ENCODE measurements at places on chromosomes 16 and 17.
A peak's percentile ranks its signal among the peaks of the same experiment; 100 is the strongest.

- no peak for DNase-seq
Observed at GRCh38 chr16:29192329-29193247, 207.7 kb downstream of the LAT start.

GRCh38 chr16:71669926-71670536, 44.0 kb downstream of the MARVELD3 start:
- DNase-seq, result no peak

- DNase-seq, result peak; percentile 76
Observed at GRCh38 chr17:78313735-78314648, 45.9 kb downstream of the SOCS3 start.

- DNase-seq, result no peak
Observed at GRCh38 chr17:82923366-82924113, 83.7 kb upstream of the ZNF750 start.

DNA sequence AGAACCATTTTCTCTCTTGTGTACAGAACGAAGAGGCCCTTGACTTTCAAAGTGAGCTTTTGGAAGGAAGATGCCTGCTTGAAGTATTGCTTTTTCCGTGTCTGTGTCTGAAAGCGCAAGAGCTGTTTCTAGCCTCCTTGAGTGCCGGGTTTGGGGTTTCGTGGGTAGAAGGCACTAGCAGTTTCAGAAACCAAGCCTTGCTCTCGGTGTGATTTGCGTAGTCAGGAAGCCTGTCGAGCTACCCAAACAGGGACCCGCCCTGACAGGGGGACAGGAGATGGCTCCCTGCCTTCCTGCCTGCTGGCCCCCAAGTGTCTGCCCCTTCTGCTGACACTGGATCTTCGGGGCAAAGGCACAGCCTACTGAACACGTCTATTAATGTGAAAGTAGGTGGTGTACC, 322.0 kb downstream of the MAF start:
- DNase-seq, result no peak

DNA sequence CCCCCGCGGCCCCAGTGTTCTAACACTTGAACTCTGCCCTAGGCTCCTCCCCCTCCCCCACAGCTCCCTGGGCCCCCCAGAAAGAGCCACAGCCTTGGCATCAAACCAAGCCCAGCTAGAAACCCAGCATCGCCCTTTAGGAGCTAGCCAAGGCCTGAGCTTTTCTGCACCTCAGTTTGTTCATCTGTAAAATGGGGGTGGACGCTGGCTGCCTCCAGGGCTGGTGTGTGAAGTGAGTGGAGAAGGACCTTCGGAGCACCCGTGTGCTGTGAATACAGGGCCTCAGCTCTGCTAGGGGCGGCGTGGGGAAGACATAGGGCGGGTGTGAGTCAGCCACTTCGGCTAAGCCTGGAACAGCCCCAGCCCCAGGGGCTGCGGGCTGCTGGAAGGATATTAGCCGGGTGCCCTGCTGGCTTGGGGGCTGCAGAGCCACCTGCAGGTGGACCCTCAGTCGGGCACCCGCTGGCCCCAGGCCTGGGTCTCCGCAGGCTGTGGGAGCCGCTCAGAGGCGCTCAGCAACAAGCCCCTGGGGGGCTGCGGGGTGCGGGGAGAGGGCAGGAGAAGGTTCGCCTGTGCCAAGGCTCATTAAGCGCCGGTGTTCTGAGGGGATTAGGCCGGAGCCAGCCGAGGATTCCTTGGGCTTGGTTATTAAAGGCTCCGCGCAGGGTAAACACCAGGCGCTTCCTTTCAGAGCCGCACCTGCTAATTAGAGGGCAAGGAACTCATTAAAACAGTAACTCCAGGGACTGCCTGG, 217.0 kb upstream of the CIBAR2 start:
- DNase-seq, result peak; percentile 73

GRCh38 chr17:36786867-36787266, 150.4 kb upstream of the LHX1 start:
- DNase-seq, result no peak

GRCh38 chr16:4802659-4803287, 340 bp upstream of the ROGDI start:
- DNase-seq, result peak; percentile 92

DNA sequence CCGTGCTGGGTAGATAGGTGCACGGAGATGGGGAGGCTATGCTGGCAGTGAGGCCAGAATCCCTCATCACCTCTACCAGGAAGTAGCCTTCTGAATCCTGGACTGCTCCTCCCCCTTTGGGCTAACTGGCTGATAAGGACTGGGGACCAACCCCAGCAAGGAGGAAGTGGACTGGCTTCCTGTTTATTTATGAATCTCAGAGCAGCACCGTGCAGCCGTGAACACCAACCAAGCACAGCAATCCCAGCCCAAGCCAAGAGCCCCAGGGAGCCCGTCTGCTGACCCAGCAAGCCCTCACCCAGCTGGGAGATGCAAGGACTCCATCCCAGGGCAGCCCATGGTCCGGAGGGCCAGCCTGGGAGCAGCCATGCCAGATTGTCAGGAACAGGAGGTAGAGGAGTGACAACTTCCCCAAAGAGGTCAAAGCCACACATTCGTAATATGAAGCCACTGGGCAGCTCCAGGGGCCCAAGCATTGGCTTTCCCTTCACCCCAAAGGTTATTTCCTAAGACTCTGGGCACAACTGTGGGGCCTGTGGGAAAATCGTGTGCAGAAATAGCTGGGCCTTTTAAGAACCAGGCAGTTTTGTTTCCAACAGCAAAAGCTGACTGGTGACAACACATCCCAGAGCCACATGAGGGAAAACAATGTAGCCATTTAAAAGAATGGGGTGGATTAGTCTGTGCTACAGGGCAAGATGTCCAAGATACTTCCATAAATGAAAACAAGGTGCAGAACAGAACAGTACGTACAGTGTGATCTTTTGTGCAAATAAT, 23.9 kb downstream of the PHB1 start:
- no peak for DNase-seq

DNA sequence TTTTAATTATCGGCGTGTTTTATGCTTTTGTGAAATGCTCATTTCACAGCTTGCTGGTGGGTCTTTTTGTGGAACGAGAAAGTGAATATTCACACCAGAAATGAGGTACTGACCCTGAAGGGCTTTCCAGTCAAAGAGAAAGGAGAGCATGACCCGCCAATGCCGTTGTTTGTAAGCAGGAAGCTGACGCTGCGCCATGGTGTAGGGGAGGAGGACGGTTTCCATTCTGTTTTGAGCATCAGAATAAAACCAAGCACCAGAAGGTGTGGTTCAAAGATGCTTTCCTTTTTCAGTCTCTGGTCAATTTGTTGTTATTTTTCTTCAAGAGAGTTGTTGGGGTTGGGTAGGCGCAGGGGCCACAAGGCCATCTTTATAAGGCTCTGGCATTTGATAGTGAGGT, 669.3 kb downstream of the WWOX start:
- DNase-seq, result no peak

- DNase-seq, result no peak
Observed at GRCh38 chr17:82219753-82220709, 7.4 kb upstream of the CCDC57 start.

- no peak for DNase-seq
Observed at GRCh38 chr16:79613009-79613408, 12.5 kb upstream of the MAF start.

DNA sequence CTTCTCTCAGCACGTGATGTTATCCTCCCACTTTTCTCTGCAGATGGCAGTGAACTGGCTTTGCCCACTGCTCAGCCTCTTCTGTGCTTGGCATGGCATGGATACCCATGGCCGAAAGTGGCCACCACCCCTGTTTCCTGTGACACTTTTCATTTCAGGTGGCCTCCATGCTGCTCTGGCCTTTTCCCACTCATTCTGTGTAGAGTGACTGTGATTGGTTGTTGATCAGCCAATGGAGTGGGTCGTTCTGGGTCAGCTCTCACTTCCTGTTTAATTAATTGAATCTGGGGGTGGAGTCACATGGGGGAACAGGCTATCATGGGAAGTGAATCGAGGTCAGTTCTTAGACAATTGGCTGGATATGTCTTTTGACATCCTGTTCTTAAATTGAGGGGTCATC, 350.1 kb upstream of the EEF2KMT start:
- DNase-seq, result no peak

DNA sequence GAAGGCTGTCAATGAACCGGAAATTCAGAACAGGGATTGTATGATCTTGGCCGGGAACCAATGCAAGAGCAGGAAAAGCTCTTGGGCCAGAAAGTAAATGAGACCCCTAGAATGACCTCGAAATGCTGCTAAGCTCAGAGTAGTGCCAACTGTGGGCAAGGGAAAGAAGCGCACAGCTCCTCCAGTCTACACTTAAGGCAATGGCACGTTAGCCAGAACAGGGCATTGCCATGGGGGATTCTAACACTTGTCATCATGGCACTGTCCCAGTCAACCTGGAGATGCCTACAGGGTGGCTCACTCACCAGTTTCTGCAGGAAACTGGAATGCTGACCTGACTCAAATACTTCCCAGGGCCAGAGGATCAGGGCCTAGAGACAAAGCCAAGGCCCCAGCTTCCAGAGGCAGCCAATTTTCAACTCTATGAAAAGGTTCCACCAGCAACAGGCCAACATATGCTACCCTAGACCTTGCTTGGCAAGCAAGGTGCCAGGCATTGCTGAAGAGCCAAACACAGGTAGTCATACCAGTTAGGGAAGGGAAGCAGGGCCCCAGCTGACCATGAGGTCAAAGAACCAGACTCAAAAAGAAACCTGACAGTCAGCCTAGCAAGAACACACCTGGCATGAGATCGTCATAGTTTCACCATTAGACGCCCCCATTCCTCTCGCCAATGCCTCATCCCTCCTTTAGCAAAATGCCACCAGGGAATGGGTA, 34.9 kb downstream of the ARHGAP17 start:
- no peak for DNase-seq

- no peak for DNase-seq
Observed at GRCh38 chr16:31107465-31107867, 720 bp upstream of the BCKDK start.

- DNase-seq, result no peak
Observed at GRCh38 chr17:6555331-6556120, 829 bp downstream of the PITPNM3 start.

- no peak for DNase-seq
Observed at GRCh38 chr16:66425651-66426050, 1.4 kb upstream of the BEAN1 start.

GRCh38 chr17:75242461-75243042, 18.9 kb downstream of the GGA3 start:
- no peak for DNase-seq

DNA sequence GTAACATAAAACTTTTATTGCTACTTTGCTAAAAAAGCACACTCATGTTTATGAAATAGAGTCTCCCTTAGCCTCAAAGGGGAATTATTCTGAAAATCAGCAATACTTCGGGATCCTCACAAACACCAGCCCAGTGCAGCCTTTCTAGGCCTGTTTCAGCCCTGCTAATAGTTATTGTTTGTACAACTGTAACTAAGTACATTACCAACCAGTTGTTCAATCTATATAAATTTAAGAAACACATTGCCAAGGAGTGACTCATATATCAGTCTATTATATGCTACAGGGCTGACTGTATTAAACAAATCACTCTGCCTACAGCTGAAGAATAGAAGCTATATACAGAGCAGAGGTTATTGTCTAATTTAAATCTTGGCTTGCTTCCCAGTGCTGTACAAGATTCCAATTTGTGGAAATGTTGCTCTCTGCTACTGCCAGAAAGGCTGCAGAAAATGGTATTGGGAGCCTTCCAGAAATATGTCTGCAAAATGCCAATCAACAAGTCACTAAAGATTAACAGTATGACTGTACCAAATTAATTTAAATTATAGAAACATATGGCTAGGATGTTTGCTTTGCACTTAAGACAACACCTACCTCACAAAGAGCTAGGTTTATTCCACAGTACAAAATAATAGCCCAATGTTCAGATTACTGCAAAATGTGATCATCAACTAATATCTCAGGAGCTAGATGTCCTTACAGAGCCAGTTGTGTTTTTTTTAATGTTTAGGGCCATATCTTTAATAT, 49.7 kb downstream of the TOX3 start:
- DNase-seq, result peak; percentile 94

DNA sequence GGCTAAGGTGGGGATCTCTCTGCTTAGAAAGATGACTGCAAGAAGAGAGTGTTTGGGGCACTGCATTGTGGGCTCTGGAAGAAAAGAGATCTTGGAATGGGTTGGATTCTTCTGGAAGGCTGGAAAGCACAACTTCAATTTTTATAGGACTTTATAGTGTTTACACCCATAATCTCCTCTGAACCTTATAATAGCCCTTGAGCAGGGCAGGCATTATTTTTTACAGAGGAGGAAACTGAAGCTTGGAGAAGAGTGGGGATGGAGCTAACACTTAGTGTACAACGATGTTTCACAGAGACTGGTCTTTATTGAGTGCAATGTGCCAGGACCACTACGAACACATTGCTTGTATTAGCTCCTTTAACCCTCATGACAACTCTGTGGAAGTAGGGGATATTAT, 10.4 kb downstream of the TNS4 start:
- DNase-seq, result no peak

- no peak for DNase-seq
Observed at GRCh38 chr16:74732707-74733350, 32.2 kb upstream of the MLKL start.

DNA sequence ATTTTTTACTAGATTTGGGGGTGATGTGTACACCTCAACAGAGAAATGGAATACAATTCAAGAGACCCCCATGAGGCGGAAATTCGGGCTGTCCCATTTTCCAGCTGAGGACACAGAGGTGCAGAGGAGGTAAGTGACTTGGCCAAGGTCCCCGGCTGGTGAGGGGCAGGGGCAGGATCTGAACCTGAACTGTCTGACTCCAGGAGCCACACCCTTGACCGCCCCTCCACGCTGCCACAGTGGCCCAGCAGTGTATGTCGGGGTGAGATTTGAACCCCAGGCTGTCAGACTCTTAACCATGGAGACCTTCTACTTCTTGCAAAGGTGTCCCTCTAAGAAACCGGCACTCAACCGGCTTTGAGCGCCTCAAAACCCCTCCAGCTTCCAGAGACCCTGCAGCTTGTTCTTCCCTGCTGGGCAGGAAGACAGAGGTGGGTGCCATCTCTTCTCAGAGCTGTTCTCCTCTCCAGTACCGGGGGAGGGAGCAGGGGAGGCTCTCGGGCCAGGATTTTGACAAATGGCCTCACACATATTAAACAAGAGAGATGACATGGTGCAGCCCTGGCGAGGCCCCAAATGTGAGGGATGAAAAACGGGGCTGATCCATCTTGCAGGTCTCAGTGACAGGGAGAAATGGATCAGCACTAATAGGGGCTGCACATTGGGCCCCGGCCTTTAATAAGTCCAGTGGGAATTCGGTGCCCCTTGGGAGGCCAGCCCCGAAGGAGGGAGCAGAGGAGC, 222.3 kb downstream of the GSG1L start:
- DNase-seq, result no peak

- DNase-seq, result peak; percentile 12
Observed at GRCh38 chr17:39700148-39700987, 504 bp downstream of the ERBB2 start.

- DNase-seq, result no peak
Observed at GRCh38 chr17:81922566-81923301, 4.8 kb upstream of the SIRT7 start.

All from A673 (cell line).